ENCODE measurements at places on chromosomes 12 and 14. TPM values are rescaled to one million over a fixed set of nuclear protein-coding genes. Genes with fewer than 3 reads are reported as not detected.

SOCS4 gene
- 13.6 TPM for total RNA-seq

KRT79 gene
- 0.26 TPM for total RNA-seq

KLRC2 gene
- not detected for total RNA-seq

CLEC4D gene
- total RNA-seq: not detected

NKX2-1 gene
- 4.1 TPM for total RNA-seq

TMEM120B gene
- total RNA-seq: 4.7 TPM

DNA sequence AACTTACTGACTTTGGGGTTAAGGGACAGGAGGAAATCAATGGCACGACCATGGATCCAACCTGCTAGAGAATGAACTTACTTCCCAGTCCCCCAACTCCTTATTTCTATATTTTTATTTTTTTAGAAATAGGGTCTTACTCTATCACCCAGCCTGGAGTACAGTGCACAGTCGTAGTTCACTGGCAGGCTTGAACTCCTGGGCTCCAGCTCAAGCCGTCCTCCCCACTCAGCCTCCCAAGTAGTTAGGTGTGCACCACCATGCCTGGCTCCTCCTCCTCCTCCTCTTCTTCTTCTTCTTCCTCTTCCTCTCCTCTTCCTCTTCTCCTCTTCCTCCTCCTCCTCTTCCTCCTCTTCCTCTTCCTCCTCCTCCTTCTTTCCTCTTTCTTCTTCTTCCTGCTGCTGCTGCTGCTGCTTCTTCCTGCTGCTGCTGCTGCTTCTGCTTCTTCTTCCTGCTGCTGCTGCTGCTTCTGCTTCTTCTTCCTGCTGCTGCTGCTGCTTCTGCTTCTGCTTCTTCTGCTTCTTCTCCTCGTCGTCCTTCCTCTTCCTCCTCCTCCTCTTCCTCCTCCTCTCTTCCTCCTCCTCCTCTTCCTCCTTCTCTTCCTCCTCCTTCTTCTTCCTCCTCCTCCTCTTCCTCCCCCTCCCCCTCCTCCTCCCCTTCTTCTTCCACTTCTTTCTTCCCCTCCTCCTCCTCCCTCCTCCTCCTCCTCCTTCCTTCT, 390.1 kb upstream of the RGS6 start:
- no peak for DNase-seq

GRCh38 chr14:64970776-64971477, 1.2 kb downstream of the RAB15 start:
- DNase-seq: no peak

DNA sequence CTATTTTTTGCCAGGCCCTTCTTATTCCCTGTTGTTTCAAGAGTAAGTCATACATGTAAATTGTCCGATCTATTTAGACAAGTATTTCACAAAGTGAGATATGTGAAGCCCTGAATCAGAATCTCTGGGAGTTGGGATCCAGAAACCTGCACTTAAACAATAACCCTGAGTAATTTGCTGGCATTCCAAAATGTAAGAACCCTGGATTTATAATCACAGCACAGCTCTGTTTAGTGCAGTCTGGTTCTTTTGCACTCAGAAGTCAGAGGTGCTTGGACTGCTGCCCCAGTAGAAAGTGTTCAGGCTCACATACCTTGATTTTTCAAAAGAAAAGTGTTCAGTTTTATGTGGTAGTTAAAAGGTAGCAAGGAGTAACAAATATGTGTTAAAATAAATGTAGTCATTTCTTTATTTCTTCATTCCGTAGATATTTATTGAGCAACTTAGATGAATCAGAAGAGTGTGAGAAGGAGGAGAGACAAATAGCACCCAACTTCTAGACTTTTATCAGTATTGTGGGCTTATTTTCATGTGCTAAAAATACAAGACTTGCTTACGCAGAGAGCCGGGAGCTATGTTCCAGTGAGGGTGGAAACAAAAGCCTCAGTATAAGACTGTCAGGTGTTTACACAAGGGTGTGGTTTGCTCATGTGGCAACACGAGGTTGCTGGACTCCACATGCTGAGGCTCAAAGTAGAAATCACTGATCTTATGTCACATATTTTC, 70.1 kb downstream of the SYNE2 start:
- DNase-seq: peak; percentile 99

- DNase-seq: no peak
Measured at GRCh38 chr12:1289371-1290155, 298.5 kb downstream of the ERC1 start.

DNA sequence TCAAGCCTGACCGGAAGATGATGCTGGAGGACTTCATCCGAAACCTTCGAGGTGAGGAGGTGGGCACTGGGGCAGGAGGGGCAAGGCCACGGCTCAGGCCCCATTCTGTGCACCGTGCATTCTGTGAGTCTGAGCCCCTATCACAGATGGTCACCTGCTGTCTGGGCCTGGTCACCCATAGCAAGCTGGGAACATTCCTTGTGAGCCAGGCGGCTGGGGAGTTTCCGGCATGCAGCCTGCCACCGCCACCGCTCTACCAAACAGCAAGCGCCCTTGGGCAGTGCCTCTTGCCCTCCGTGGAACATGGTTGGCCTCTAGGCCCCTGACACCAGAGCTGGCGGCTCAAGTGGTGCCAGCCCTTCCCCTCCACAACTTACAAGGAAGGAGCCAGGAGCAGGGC, 56.3 kb downstream of the SLC6A12 start:
- DNase-seq: no peak

DNA sequence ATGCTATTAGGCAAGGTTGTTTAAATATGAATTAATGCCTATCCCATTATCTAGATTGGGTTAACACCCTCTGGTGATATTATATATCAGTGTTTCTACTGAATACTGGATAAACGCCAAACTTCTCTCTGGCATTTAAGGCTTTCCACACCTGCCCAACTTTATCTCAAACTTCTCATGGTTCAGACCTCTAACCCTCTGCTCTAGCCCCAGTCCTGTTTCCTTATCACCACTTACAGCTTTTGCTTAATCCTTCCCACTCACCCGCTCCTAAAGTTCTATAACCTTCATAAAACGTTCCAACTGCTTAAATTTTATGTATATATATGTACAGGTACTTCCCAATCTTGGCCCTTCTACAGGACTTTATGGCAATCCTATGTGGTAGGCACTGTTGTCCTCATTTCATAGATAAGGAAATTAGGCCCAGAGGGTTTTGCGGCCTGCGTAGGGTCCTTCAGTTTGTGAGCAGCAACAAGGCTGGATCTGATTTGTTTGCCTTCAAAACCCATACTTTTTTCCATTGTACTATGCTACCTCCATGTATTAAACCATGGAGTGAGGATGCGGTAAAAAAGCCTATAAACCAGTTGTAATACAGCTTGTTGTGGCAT, 1.2 kb downstream of the LPCAT3 start:
- no peak for DNase-seq

DNA sequence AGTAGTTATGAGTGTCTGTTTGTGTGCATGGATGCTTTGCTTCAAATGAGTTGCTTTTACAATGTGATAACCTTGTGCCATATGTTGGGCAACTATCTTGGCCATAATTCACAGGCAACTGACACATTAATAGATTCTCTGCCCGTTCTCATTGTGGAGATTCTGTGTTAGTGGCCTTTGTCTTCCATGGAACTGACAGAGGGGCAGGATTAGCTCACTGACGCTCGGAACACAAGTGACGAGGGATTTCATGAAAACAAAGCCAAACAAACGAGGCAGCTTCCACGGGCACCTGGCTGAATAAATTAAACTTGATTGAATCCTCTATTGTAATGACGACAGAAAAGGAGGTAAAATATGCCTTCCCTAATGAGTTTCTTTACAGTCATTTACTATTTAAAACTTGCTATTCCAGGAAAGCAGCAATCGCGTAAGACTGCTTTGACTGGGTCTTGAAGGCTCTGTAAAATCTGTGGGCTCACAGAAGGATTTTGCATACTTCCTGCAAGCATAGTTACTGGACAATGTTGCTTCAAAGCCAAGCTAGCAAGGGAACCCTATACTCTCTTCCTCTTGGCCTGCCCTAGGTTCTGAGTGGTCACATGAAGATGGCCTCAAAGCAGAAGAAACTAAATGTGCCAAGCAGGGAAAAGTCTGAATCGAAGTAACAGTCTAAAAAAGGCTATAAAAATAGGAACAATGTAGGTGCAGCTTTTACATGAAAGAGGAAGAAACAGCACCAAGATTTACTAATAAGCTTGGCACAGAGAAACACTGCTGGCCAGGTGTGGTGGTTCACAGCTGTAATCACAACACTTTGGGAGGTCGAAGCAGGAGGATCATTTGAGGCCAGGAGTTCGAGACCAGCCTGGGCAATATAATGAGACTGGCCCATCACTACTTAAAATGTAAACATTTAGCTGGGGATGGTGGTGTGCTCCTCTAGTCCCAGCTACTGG, 28.1 kb upstream of the SINHCAF start:
- no peak for DNase-seq

- peak; percentile 73 for DNase-seq
Measured at GRCh38 chr12:92987362-92987761, 58.3 kb upstream of the EEA1 start.

DNA sequence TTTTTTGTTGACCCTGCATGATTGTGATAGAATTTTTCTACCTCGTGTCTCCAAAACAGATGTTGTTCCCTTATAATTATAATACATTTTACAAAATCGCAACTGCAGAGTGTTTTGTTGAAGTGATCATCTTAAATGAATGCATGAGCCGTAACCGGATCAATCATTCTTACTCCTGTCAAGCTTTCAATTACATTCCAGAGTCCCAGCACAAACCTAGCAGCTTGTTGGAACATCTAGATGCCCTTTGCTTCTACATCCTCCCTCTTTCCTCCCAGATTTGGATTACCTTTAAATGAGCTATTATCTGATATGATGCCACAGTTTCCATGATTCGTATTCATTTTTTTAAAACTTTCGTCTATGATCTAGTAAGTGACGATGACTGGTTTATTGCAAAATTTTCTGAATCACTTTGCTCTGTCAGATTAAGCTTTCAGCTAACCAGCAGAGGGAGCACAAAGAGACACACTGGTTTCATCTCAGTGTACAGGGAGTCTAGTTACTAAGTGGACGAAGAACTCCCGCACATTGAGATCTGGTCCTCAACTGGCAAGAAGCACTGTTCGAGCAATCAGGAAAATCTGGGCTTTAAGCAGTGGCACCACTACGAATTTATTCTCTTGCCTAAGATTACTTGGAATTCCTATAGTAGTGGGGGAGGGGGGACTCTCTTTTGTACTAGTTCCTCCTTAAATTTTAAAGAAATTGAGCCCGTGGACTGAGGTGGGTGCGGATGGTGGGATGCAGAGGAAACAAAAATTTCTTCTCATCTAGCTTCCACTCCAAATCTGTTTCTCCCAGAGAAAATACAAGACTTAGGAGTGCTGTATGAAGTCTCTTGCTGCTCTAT, 40.9 kb downstream of the TSHR start:
- DNase-seq: peak; percentile 89

DNA sequence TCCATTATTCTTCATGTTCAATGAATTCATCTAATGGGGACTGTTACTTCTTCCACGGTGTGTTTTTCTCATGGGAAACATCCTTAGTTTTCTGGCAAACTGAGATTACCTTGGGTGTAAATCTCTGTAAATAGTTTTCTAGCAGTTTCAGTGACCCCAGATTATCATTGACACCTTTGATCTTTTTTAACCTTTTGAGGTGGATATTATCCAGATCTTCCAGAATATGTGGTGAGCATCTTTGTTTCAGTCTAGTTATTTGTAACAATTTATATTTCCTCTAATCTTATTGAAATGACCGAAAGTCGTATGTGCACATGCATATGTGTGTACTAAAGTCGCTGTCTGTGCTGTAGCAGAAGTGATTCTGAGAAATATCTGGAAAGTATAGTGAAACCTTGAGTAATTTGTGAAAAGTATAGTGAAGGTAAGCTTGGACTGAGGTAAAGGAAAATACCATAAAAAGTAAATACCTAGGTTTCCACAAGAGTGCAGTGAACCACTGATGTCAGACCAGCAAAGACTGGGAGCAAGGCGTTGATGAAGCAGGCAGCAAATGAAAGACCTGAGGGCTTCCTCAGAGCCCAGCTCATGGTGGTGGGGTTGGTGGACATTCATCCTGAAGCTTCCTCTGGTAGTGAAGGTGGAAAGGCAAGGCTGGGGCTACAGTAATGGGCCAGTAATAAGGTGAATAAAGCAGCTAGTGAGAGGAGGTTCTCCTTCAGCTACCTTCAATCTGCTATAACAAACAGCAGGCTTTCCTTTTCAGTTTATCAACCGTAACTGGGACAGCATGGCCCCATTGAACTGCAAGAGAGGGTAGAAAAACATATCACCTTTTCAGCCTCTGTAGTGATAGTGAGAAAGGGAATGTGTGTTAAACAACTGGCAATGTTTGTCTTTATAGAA, 480.2 kb upstream of the FBXO33 start:
- DNase-seq: no peak

- no peak for DNase-seq
Measured at GRCh38 chr14:105473033-105473676, 1.5 kb upstream of the CRIP2 start.

GRCh38 chr14:72975770-72976169, 49.5 kb downstream of the DCAF4 start:
- DNase-seq: no peak

DNA sequence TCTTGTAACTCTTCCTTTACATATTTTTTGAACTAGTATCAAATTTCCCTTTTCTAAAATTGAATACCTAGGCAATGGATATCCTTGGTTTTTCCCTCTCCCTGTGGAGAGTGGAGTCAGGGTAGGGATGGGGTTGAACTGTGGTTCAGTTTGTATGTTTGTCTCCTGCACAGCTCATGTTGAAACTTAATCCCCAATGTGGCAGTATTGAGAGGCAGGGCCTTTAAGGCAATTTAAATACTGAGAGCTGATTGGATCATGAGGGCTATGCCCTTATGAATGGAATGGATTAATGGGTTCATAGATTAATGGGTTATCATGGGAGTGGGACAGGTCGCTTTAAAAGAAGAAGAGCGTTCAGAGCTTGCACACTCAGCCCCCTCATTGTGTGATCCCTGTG, 127.2 kb upstream of the RGS6 start:
- no peak for DNase-seq

GRCh38 chr14:73591690-73592449, at the start of gene ACOT4:
Gene ACOT4, plus strand, starts transcription at chr14:73591873. Its CDS starts 87 bp downstream, at chr14:73591960.
- no peak for DNase-seq

DNA sequence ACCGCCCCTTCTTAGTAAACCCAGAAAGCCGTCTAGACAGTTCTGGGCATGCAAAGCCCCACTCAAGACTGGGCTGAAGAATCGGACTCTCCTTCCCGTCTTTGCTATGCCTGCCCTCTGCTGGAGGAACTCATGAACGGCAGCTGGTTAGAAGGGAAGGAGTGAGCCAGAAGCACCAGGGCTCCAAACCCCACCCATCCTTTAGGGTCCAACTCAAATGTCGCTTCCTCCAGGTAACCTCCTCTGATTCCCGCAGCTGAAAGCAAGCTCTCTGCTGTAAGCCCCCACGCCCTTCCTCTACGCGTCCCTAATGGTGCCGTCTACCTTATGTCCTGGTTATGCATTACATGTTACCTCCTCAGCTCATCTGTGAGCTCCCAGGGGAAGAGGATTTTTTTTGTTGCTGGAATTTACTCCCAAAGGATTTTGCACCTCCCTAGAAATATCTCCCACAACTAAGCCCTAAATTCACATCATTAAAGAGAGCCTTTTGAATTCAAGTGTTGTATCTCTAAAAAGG, 59.0 kb upstream of the SCN8A start:
- DNase-seq: peak; percentile 73

All from bronchial epithelial cell (primary cell).